Chondrocyte (in vitro differentiated cells): ENCODE measurements at places on chromosomes 6 and 20. TPM values are rescaled to one million over a fixed set of nuclear protein-coding genes. Genes with fewer than 3 reads are reported as not detected.
A peak's percentile ranks its signal among the peaks of the same experiment; 100 is the strongest.

DNA sequence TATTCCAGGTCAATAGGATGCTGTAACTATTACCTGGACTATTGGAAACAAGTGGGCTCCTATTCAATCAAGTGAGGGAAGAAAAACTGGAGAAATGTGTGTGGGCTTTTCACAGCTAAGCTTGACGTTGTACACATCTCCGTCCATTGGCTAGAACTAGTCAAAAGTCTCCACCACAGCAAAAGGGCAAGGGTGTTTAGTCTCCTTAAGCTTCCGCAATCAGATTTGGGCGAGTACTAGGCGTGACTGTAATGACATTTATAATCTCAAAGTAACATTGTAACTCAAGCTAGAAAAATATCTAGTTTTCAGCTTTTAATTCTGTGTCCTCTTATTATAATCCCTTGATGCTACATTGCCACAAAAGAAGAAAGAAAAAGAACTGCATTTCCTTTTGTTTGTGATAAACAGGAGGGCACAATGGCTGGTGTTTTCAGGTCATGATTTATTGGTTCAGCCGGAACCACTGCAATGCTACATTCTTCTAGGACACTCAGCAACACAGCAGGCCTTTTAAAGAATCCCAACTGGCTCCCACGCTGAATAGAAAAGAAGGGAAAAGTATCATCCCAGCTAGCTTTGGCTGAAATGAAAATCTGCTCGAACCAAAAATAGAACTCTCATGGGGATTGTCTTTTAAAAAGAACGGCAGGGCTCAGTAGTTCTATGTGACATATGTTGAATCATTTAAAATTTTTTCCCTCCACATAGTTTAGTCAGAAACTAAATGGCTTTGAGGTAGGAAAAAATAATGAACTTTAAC lies 387.7 kb downstream of the BTBD3 start:
- H3K36me3 ChIP-seq = no peaks in the 10 kb centered on the region
- H3K4me1 ChIP-seq = peaks cover 17% of the 10 kb centered on the region
- no peak for DNase-seq
- no peaks in the 10 kb centered on the region for H3K27me3 ChIP-seq
- no peak overlapping the region for H3K4me3 ChIP-seq

GRCh38 chr20:11755071-11755841 lies 162.4 kb upstream of the BTBD3 start:
- H3K4me1 ChIP-seq = peaks cover 14% of the 10 kb centered on the region
- no peak overlapping the region for H3K4me3 ChIP-seq
- H3K27me3 ChIP-seq = no peaks in the 10 kb centered on the region
- H3K36me3 ChIP-seq = peaks cover 1% of the 10 kb centered on the region
- DNase-seq = no peak

DNA sequence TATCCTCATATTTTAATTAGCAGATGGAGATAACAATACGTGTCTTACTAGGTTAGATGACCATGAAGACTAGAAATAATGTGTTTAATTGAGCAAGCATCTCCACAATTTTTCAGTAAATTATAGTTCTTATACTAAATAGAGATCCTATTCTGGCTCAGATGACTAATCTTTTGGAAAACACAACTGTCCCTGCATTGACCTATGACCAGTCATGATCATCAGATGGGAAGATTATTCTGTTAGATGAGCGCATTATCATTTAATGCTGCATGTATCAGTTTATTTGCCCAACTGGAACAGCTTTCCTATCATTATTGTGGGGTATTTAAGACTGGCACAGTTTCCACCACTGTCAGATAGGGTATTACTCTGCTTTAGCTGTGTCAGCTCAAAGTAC lies 185.5 kb downstream of the MOXD1 start:
- no peak overlapping the region for H3K27ac ChIP-seq
- H3K27me3 ChIP-seq = no peaks in the 10 kb centered on the region
- H3K36me3 ChIP-seq = no peaks in the 10 kb centered on the region
- no peak for DNase-seq
- H3K4me1 ChIP-seq = peaks cover 6% of the 10 kb centered on the region

- no peaks in the 10 kb centered on the region for H3K27me3 ChIP-seq
- H3K4me3 ChIP-seq = no peak overlapping the region
- H3K27ac ChIP-seq = no peak overlapping the region
- DNase-seq = no peak
These were observed 40.0 kb upstream of the MRPS10 start for GRCh38 chr6:42257614-42258013.

DNA sequence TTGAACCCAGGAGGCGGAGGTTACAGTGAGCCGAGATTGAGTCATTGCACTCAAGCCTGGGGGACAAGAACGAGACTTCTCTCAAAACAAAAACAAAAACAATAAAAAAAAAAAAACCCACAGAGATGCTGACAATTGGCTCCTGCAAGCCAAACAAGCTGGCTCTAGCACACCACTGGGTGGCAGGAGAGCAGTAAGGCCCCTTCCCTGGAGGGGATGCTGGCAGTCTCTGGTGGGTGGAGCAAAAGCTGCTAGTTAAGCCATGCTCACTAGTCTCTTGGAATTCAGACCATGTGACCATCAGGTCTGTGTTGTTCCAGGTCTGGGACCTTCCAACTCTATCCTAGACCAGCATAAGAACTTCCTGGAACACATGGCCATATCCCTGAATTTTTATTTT lies 18.9 kb upstream of the DSN1 start:
- H3K4me1 ChIP-seq = no peaks in the 10 kb centered on the region
- H3K36me3 ChIP-seq = peaks cover 30% of the 10 kb centered on the region
- H3K27me3 ChIP-seq = no peaks in the 10 kb centered on the region
- H3K4me3 ChIP-seq = no peak overlapping the region
- no peak for DNase-seq
- H3K27ac ChIP-seq = no peak overlapping the region

DNA sequence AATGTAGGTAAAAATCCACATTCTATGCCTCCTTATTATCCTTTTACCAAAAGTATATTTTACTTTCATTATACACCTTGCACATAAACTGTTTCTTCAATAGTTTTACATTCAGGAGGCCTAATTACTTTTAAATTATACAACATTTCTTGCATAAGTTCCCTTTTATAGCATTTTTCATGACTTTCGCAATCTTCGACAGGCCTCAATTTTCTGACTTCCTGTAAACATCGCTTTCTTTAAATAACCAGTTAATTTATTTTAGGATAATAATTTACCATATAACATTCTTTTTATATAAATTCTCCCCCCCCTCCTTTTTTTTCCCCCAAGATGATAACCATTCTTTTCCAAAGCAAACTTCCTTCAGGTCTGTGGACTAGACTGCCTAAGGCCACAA lies 9.2 kb downstream of the SLC35A1 start:
- no peaks in the 10 kb centered on the region for H3K27me3 ChIP-seq
- no peak for DNase-seq
- no peak overlapping the region for H3K27ac ChIP-seq
- peaks cover 9% of the 10 kb centered on the region for H3K4me1 ChIP-seq
- peaks cover 10% of the 10 kb centered on the region for H3K36me3 ChIP-seq

DNA sequence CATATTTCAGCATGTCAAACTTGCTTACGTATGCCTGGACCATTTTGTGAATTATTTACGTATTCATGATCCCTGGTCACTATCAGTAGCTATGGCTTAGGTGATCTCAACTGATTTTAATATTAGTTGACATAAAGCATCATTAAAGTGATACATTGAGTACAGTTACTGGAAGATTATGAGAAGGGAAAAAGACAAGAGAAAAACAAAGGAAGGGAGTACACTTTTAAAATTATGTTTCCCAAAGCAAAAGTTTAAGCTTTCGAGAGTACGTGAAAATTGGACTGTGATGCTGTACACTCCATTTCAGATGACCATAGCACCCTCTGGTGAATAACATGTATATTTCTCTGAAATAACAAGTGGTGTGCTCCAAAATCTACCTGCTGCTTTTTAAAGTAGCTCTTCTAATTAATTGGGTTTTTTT lies 215.0 kb upstream of the HSF2 start:
- H3K27ac ChIP-seq = no peak overlapping the region
- peak overlapping the region; percentile 48 for H3K4me3 ChIP-seq
- H3K4me1 ChIP-seq = peaks cover 3% of the 10 kb centered on the region
- peaks cover 34% of the 10 kb centered on the region for H3K27me3 ChIP-seq
- DNase-seq = no peak

GRCh38 chr20:63277466-63278272 lies 5.1 kb downstream of the ARFGAP1 start:
- no peak for DNase-seq
- no peak overlapping the region for H3K4me3 ChIP-seq

- no peak for DNase-seq
- no peaks in the 10 kb centered on the region for H3K36me3 ChIP-seq
- H3K4me1 ChIP-seq = peaks cover 27% of the 10 kb centered on the region
- H3K4me3 ChIP-seq = peak overlapping the region; percentile 44
- H3K27ac ChIP-seq = peak overlapping the region; percentile 64
- H3K27me3 ChIP-seq = no peaks in the 10 kb centered on the region
These were observed 119.4 kb downstream of the JARID2 start for GRCh38 chr6:15365273-15365687.

- no peaks in the 10 kb centered on the region for H3K27me3 ChIP-seq
- DNase-seq = no peak
- peaks cover 4% of the 10 kb centered on the region for H3K36me3 ChIP-seq
- peak overlapping the region; percentile 97 for H3K27ac ChIP-seq
- H3K4me1 ChIP-seq = peaks cover 60% of the 10 kb centered on the region
- H3K4me3 ChIP-seq = no peak overlapping the region
These were observed 16.5 kb downstream of the UQCC2 start for GRCh38 chr6:33694977-33695376.

DNA sequence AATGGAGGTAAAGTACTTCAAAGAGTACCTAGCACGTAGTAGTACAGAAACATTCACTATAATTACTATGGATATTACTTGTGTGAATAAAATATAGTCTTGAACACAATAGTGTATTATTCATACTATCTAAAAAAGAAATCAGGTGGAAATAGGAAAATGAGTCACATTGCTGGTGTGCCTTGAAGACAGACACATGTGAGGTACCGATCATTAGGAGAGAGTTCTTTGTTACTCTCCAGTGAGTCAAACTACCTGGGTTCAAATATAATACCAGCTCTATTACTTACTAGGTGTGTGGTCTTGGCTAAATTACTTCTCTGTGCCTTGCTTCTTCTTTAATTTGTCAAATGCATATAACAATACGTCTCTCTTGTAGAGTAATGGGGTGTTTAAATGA lies 50.8 kb upstream of the BEND6 start:
- no peak overlapping the region for H3K27ac ChIP-seq
- H3K27me3 ChIP-seq = no peaks in the 10 kb centered on the region
- H3K36me3 ChIP-seq = peaks cover 1% of the 10 kb centered on the region
- H3K4me1 ChIP-seq = peaks cover 29% of the 10 kb centered on the region
- no peak overlapping the region for H3K4me3 ChIP-seq

- no peaks in the 10 kb centered on the region for H3K36me3 ChIP-seq
- H3K27ac ChIP-seq = no peak overlapping the region
- H3K4me1 ChIP-seq = no peaks in the 10 kb centered on the region
- H3K4me3 ChIP-seq = no peak overlapping the region
These were observed 204.5 kb upstream of the TAB2 start for GRCh38 chr6:149112976-149113375.

GRCh38 chr6:122530440-122531046 lies 58.9 kb upstream of the SERINC1 start:
- H3K27me3 ChIP-seq = no peaks in the 10 kb centered on the region
- no peak for DNase-seq
- H3K4me1 ChIP-seq = peaks cover 8% of the 10 kb centered on the region
- peaks cover 6% of the 10 kb centered on the region for H3K36me3 ChIP-seq
- no peak overlapping the region for H3K27ac ChIP-seq
- no peak overlapping the region for H3K4me3 ChIP-seq

- H3K27ac ChIP-seq = no peak overlapping the region
- no peak for DNase-seq
- H3K4me3 ChIP-seq = no peak overlapping the region
- H3K27me3 ChIP-seq = peaks cover 9% of the 10 kb centered on the region
These were observed 26.5 kb upstream of the ZBTB22 start for GRCh38 chr6:33343953-33344611.

GRCh38 chr6:109118337-109118736 lies 23.0 kb downstream of the CEP57L1 start:
- H3K4me3 ChIP-seq = no peak overlapping the region
- peaks cover 19% of the 10 kb centered on the region for H3K4me1 ChIP-seq
- no peaks in the 10 kb centered on the region for H3K36me3 ChIP-seq
- H3K27me3 ChIP-seq = no peaks in the 10 kb centered on the region
- no peak for DNase-seq

DNA sequence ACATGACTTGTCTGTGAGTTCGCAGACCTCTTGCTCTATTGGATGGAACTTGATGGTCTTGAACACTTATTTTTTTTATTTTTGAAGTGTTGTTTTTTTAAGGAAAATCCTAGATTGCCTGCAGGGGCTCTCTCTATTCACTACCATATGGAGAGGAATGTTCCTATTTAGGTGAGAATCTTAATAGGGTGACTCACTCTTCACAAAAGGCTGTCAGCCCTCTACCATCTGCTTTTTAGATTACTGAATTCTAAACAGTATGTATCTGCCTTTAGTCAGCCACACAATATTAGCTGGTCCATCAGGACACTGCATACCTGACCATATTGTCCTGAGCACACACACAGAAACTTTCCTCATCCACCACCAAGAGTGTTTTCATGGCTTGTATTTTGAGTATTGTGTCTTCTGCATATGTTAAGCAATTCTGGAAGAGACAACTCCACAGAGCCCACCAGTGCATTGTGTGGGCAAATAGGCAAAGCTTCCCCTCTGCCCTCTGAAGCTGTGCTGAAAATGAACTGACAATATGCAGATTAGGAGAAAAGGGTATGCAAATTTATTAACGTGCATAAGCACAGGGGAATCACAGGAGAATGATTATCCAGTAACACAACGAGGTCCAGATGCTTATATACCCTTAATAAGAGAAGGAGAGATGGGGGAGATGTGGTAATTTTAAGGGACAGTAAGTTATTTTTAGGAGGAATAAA lies 6.6 kb upstream of the BTBD9 start:
- peaks cover 4% of the 10 kb centered on the region for H3K36me3 ChIP-seq
- no peak for DNase-seq
- peaks cover 6% of the 10 kb centered on the region for H3K4me1 ChIP-seq
- H3K4me3 ChIP-seq = no peak overlapping the region
- H3K27ac ChIP-seq = no peak overlapping the region
- no peaks in the 10 kb centered on the region for H3K27me3 ChIP-seq

GRCh38 chr6:28446818-28447511 lies 3.7 kb upstream of the ZSCAN23 start:
- H3K4me1 ChIP-seq = peaks cover 22% of the 10 kb centered on the region
- H3K4me3 ChIP-seq = peak overlapping the region; percentile 82
- H3K27me3 ChIP-seq = peaks cover 4% of the 10 kb centered on the region
- peaks cover 2% of the 10 kb centered on the region for H3K36me3 ChIP-seq
- no peak overlapping the region for H3K27ac ChIP-seq

GRCh38 chr20:44355498-44356352 lies at the start of gene HNF4A:
Gene HNF4A, plus strand, starts transcription at chr20:44355699. Its CDS starts 106 bp downstream, at chr20:44355805.
- DNase-seq = no peak
- no peak within 1 kb of the TSS for H3K4me3 ChIP-seq
- no peak within 1 kb of the TSS for H3K27ac ChIP-seq
- no peaks in the 10 kb centered on the region for H3K4me1 ChIP-seq
- H3K36me3 ChIP-seq = no peaks in the 10 kb centered on the region
- H3K27me3 ChIP-seq = peaks cover 23% of the 10 kb centered on the region

Gene GSTA3
- not detected in 3 replicates for total RNA-seq

Gene MEI4
- total RNA-seq = not detected in 3 replicates

Gene OSER1
- total RNA-seq = 30.3 to 33.0 TPM (median 31.5 TPM) in 3 replicates

Gene CENPQ
- total RNA-seq = 1.8 to 6.5 TPM (median 2.6 TPM) in 3 replicates

Gene EGFL8
- total RNA-seq = 14.3 to 16.3 TPM (median 15.4 TPM) in 3 replicates

Gene TRIM39
- total RNA-seq = 12.5 to 14.8 TPM (median 13.7 TPM) in 3 replicates

Gene AVP
- total RNA-seq = not detected in 3 replicates

Gene SIRPD
- not detected in 3 replicates for total RNA-seq

Gene CLVS2
- total RNA-seq = not detected in 3 replicates
